Nephron progenitor cell (in vitro differentiated cells): ENCODE measurements at places on chromosomes 3 and 15.

- DNase-seq = peak; percentile 65
- peak overlapping the region; percentile 32 for H3K4me3 ChIP-seq
- H3K27ac ChIP-seq = peak overlapping the region; percentile 61
- no peaks in the 10 kb centered on the region for H3K36me3 ChIP-seq
- H3K4me1 ChIP-seq = peaks cover 80% of the 10 kb centered on the region
- H3K27me3 ChIP-seq = peaks cover 22% of the 10 kb centered on the region
Observed at GRCh38 chr3:50450209-50450921, 53.1 kb downstream of the CACNA2D2 start.

GRCh38 chr3:178169421-178169820 lies 366.8 kb upstream of the KCNMB2 start:
- no peak overlapping the region for H3K27ac ChIP-seq
- no peak overlapping the region for H3K4me3 ChIP-seq
- H3K4me1 ChIP-seq = peaks cover 5% of the 10 kb centered on the region
- DNase-seq = no peak
- peaks cover 11% of the 10 kb centered on the region for H3K36me3 ChIP-seq

- peaks cover 11% of the 10 kb centered on the region for H3K36me3 ChIP-seq
- peaks cover 43% of the 10 kb centered on the region for H3K4me1 ChIP-seq
- no peak overlapping the region for H3K4me3 ChIP-seq
- no peak overlapping the region for H3K27ac ChIP-seq
- H3K27me3 ChIP-seq = no peaks in the 10 kb centered on the region
Observed at GRCh38 chr3:99933971-99934750, 116.5 kb downstream of the CMSS1 start.

DNA sequence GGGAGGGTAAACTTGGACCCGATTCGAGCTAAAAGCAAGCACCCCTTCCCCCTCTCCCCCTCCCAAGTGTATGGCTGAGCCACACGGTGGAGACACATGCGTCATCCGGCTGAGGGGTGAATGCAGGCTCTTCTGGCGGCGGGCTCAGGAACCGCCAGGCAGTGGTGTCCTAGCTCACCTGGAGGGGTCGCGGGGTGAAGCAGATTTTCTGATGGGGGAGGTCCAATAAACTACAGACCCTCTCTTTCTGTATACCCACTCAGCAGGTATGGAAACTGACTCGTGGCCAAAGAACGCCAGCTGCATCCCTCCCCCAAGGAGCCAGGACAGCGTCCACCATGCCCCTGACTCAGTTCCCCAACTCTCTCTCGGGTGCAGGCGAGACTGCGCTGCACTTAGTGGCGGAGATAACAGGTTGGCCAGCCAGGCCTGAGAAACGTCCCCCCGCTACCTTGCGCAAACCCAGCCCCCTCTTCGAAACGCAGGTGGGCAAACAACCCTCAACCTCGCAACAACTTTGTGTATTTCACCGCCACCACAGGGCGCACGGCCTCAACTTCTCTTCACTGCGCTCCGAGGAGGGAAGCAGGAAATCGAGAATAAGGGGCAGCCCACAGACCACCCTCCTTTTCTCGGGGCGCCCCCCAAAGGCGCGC lies 1.3 kb downstream of the MAGI1 start:
- peak; percentile 39 for DNase-seq
- H3K27ac ChIP-seq = no peak overlapping the region
- peak overlapping the region; percentile 98 for H3K4me3 ChIP-seq
- peaks cover 7% of the 10 kb centered on the region for H3K27me3 ChIP-seq
- peaks cover 8% of the 10 kb centered on the region for H3K36me3 ChIP-seq

- no peak overlapping the region for H3K27ac ChIP-seq
- H3K4me1 ChIP-seq = no peaks in the 10 kb centered on the region
- no peaks in the 10 kb centered on the region for H3K27me3 ChIP-seq
Observed at GRCh38 chr3:104367000-104367399, 999.7 kb upstream of the ALCAM start.

- H3K36me3 ChIP-seq = no peaks in the 10 kb centered on the region
- H3K4me3 ChIP-seq = no peak overlapping the region
- no peaks in the 10 kb centered on the region for H3K4me1 ChIP-seq
- no peak for DNase-seq
- peaks cover 2% of the 10 kb centered on the region for H3K27me3 ChIP-seq
Observed at GRCh38 chr3:106120356-106120755, 251.5 kb upstream of the CBLB start.

DNA sequence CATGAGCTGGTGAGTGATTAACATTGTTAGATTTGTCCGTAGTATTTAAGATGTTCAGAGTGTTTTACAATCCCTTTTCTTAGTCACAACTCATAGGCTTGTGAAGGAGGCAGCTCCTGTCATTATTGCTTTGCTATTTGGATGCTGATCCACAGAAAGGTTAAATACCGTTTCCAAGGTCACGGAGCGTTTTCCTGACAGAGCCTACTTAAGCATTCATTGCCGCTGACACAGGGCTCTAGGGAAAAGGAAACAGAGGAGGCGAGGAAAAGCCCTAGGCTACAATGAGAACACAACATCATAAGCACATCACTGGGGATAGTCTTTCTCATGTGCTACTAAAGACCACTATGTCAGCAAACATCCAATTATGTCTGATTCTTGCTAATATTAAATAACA lies 38.5 kb upstream of the CPB1 start:
- H3K4me3 ChIP-seq = no peak overlapping the region
- DNase-seq = peak; percentile 33
- peaks cover 53% of the 10 kb centered on the region for H3K4me1 ChIP-seq

DNA sequence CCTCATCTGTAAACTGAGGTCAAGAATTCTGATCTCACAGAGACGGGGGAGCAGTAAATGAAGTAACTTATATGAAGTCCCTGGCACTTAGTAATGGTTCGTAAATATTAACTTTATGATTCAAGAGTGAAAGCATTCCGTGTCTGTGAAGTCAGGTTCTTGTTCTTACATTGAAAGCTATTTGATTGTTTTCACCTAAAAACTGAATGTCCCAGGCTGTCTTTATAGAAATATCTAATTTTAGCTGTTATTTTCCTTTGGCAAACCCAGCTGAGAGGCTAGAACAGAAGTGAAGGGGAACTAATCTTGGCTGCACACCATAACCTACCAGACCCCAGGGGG lies 84.5 kb downstream of the CHSY1 start:
- peaks cover 25% of the 10 kb centered on the region for H3K36me3 ChIP-seq
- no peak for DNase-seq
- peaks cover 32% of the 10 kb centered on the region for H3K4me1 ChIP-seq
- H3K27me3 ChIP-seq = no peaks in the 10 kb centered on the region

DNA sequence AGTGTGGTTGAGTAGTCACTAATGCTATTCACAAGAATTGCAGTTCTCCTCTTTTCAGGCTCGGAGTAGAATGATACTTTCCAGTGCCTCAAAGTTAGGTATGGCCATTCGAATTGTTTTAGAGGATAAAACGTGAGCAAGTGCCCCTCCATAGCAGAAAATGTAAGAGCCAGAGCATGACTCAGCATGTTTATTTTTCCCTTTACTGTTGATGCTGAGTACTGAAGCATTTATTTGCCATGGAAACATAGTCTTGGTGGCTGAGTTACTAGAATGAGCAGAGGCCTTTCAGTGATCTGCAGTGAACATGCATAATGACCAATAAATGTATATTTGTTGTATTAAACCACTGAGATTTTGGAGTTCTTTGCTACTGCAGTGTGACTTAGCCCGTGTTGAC lies 540.6 kb downstream of the NLGN1 start:
- no peaks in the 10 kb centered on the region for H3K36me3 ChIP-seq
- DNase-seq = no peak
- H3K4me3 ChIP-seq = no peak overlapping the region
- no peak overlapping the region for H3K27ac ChIP-seq
- no peaks in the 10 kb centered on the region for H3K27me3 ChIP-seq

DNA sequence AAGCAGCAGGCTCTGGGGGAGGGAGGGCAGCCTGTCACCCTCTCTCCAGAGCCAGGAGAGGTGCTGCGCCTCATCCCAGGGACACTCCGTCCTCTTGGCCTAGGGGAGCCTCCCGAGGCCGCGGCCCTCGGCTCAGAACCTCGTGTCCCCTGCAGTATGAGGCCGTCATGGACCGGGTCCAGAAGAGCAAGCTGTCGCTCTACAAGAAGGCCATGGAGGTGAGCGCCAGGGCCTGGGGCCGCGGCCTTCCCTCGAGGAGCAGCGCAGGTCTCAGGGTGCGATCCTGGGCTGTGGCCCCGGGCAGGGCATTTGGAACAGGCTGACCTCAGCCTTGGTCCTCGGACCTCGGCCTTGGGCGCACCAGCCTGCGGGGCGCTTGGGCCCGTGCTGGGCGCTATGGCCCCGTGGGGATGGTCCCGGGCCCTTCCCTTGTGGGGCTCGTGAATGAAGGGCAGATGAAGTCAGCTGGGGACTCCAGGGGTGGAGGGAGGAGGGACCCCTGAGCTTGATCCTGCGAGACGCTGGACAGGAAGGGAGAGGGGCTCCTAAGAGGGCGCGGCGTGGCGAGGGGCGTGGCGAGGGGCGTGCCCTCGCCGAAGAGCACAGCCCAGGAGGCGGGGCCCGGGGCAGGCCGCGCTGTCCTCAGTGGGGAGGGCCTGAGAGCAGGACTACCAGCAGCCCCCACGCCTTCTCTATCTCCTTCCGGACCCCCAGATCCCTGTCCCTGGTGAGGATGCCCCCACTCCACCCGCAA lies 32.9 kb downstream of the PSTPIP1 start:
- H3K36me3 ChIP-seq = no peaks in the 10 kb centered on the region
- DNase-seq = peak; percentile 54
- H3K27me3 ChIP-seq = peaks cover 4% of the 10 kb centered on the region
- H3K4me3 ChIP-seq = no peak overlapping the region
